ENCODE measurements at places on chromosomes 6 and 20. TPM values are rescaled to one million over a fixed set of nuclear protein-coding genes. Genes with fewer than 3 reads are reported as not detected.

- H3K27me3 ChIP-seq, result no peaks in the 10 kb centered on the region
- H3K36me3 ChIP-seq, result no peaks in the 10 kb centered on the region
- H3K27ac ChIP-seq, result no peak overlapping the region
- no peaks in the 10 kb centered on the region for H3K4me1 ChIP-seq
Measured at GRCh38 chr6:26476896-26477295, 19.1 kb downstream of the BTN2A1 start.

- H3K27ac ChIP-seq, result no peak overlapping the region
- peak; percentile 46 for DNase-seq
- no peaks in the 10 kb centered on the region for H3K4me1 ChIP-seq
- no peak overlapping the region for H3K4me3 ChIP-seq
Measured at GRCh38 chr20:63129991-63130657, 85.8 kb downstream of the YTHDF1 start.

GRCh38 chr6:28817808-28818145 is 106.0 kb downstream of the TRIM27 start:
- no peak overlapping the region for H3K4me3 ChIP-seq
- no peak for DNase-seq
- no peaks in the 10 kb centered on the region for H3K4me1 ChIP-seq
- H3K27ac ChIP-seq, result no peak overlapping the region
- peaks cover 5% of the 10 kb centered on the region for H3K27me3 ChIP-seq
- no peaks in the 10 kb centered on the region for H3K36me3 ChIP-seq

DNA sequence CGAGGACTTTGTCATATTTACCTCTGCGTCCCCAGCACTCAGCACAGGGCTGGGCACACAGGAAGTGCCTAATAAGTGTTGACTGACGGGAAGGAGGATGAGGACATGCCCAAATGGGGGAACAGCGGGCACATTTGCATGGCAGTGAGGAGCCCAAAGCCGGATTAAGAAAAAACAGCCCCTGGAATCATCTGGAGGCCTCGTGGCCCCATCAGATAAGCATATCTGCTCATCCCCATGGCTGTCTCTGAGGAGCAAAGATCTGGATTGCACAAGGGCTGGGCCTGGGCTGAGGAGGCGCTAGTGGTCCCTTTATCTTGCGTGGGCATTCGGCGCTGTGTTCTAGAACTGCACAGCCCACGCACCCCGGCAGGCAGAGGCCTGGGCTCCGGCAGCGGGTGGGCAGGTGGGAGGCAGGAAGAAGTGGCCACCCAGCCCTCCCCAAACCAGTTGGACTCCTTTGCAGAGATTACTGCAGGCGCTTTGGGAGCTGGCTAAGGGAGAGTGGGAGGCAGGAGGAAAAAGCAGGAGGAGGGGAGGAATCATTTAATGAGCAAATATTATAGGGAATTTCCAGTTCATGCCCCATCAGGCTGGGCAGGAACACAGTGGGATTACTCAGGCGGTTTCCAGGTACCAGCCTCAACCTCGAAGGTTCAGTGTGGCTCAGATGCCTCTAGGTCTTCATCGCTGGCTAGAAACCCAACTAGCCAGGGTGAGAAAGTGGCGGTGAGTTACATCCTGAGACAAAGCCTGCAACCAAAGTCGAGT is 108.1 kb downstream of the CEBPB start:
- H3K36me3 ChIP-seq, result no peaks in the 10 kb centered on the region
- no peaks in the 10 kb centered on the region for H3K27me3 ChIP-seq
- no peak overlapping the region for H3K4me3 ChIP-seq
- no peak for DNase-seq
- peak overlapping the region; percentile 81 for H3K27ac ChIP-seq

- no peaks in the 10 kb centered on the region for H3K27me3 ChIP-seq
- H3K27ac ChIP-seq, result no peak overlapping the region
- no peak for DNase-seq
- peaks cover 3% of the 10 kb centered on the region for H3K4me1 ChIP-seq
- no peak overlapping the region for H3K4me3 ChIP-seq
Measured at GRCh38 chr20:44646641-44647274, 4.7 kb downstream of the ADA start.

GRCh38 chr20:44247586-44248409 is 690 bp downstream of the GDAP1L1 start:
- no peak overlapping the region for H3K27ac ChIP-seq
- no peaks in the 10 kb centered on the region for H3K27me3 ChIP-seq
- no peaks in the 10 kb centered on the region for H3K36me3 ChIP-seq
- no peaks in the 10 kb centered on the region for H3K4me1 ChIP-seq
- no peak for DNase-seq

DNA sequence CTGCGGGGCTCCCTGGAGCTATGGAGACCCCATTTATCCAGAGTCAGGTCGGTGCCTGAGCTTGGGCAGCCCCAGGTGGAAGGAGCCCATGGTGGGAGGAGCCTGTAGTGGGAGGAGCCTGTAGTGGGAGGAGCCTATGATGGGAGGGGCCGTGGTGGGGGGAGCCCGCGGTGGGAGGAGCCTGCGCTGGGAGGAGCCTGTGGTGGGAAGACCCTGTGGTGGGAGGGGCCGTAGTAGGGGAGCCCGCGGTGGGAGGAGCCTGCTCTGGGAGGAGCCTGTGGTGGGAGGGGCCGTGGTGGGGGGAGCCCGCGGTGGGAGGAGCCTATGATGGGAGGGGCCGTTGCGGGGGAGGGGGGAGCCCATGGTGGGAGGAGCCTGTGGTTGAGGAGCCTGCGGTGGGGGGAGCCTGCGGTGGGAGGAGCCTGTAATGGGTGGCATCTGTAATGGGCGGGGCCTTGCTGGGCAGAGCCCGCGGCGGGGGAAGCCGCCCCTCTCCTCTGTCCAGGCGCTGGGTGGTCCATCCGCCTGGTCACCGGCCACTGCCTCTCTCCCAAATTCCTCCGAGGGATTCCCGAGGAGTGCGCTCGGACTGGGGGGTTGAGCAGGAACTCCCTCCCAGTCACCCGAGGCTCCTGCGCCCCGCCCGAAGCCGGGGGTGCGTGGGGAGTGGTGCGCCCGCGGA is 567 bp upstream of the FNDC11 start:
- peak; percentile 89 for DNase-seq
- peaks cover 5% of the 10 kb centered on the region for H3K27me3 ChIP-seq
- peak overlapping the region; percentile 40 for H3K27ac ChIP-seq
- H3K4me3 ChIP-seq, result peak overlapping the region; percentile 70
- no peaks in the 10 kb centered on the region for H3K36me3 ChIP-seq

DNA sequence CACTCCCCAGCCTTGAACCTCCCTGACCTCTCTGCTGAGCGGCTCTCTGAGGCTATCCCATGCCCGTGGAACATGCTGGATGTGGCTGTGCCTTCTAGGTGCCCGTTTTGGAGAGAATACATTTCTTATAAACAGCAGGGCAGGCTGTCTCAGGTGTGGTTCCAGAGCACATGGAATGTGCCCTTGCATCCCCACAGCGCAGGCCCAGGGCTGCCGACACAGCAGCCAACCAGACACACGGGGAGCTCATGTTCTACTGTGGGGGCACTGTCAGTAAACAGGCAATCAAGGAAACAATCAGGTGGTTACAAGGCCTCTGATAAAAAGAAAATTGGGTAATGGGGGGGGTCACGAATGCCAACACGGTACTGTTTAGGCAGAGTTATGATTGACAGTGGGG is 30.8 kb downstream of the FOXC1 start:
- no peak overlapping the region for H3K4me3 ChIP-seq
- H3K36me3 ChIP-seq, result no peaks in the 10 kb centered on the region
- no peak for DNase-seq

Gene SLC17A2
- not detected for total RNA-seq

Gene WFDC12
- total RNA-seq, result not detected

Data from breast epithelium (tissue), 4 donors.